AML-193 (cell line): ENCODE measurements at places on chromosomes 1 and 21.
A peak's percentile ranks its signal among the peaks of the same experiment; 100 is the strongest.

GRCh38 chr1:53562291-53562980, 103.2 kb downstream of the DMRTB1 start:
- DNase-seq = no peak

GRCh38 chr1:174713796-174714195, 266.0 kb downstream of the GPR52 start:
- no peak for DNase-seq

GRCh38 chr1:32112806-32113375, 5.0 kb downstream of the KPNA6 start:
- no peak for DNase-seq

- DNase-seq = peak; percentile 70
Measured at GRCh38 chr1:184075055-184076029, 23.8 kb downstream of the TSEN15 start.

DNA sequence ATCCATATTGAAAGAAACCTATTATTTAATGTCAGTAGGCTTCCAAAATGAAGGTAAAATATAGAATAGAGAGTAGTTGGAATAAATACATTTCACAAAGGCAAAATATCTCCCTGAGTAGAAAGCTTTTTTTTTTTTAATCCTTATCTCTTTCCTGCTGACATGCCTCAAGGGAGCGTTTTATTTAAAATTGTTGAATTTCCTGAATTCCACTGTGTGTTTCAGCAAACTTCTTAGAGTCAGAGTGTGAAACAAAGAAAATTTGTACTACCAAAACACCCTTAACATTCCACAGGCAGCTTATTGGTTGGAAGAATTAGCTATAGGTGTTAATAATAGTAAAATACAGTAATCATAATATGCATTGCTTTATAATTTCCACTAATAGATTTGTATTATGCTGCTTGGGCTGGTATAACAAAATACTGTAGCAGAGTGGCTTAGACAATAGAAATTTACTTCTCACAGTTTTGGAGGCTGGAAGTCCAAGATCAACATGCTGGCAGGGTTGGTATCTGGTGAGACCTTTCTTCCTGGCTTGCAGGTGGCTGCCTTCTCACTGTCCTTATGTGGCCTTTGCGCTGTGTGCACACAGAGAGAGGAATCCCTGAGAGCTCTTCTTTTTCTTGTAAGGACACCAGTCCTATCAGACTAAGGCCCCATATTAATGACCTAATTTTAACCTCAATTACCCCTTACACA, 468.4 kb upstream of the C1orf87 start:
- no peak for DNase-seq

DNA sequence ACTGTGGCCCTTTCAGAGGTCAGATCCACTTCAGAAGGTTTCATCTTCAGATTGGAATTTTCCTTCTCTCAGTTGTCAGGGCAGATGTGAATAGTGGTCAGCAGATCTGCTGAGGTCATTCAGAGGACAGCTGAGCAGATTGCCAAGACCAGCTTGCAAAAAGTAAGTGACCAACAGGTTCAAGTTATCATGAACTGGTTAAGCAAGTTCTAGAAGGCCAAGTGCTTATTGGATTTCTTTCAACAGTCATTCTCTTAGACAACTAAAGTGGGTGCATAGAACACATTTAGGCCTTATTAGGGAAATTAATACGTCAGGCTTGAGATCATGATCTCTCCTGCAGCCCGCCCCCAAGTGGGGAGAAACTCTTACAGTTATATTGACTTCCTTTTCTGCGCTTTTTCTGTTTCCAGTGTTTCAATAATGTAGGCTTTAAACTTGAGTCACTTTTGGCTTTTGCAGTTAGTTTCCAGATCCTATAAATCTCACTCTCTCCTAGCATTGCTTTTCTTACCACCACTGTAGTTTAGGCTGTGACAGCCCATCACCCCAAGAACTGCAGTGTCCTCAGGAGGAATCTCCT, 96.4 kb downstream of the C1orf21 start:
- DNase-seq = no peak

GRCh38 chr1:228155596-228156514, 6.1 kb downstream of the GJC2 start:
- DNase-seq = no peak

DNA sequence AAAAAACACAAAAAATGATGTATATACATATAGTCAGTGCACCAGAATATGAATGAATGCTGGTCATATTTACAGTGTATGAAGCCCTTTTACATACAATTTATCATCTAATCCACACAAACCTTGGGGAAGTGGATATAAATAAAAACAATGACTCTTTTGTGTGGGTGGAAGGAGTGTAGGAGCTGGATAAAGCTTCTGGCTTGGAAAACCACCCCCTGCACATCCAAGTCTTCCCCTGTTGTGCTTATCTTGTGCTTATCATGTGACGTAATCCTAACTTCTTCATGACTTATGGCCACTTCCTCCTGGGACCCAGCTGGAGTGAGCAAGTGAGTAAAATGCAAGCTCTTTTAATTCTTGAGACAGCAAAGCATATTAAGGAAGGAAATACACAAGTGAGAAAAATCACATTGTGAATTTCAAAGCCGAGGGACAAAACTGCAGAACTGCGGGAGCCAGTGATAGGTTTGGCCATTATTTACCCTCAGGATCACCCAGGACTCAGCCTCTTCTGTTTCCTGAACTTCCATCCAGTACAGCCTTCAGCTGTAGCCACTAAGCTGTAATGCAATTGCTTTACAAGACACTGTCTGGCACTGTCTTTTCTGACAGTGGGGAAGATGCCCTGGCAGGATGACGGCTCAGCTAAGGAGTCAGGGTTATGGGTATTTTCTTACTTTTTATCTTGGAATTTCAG, 104.0 kb upstream of the PPM1J start:
- peak; percentile 54 for DNase-seq

GRCh38 chr1:214603819-214604252, 841 bp downstream of the CENPF start:
- DNase-seq = peak; percentile 15

- DNase-seq = no peak
Measured at GRCh38 chr1:27292106-27292505, 29.9 kb upstream of the TMEM222 start.

DNA sequence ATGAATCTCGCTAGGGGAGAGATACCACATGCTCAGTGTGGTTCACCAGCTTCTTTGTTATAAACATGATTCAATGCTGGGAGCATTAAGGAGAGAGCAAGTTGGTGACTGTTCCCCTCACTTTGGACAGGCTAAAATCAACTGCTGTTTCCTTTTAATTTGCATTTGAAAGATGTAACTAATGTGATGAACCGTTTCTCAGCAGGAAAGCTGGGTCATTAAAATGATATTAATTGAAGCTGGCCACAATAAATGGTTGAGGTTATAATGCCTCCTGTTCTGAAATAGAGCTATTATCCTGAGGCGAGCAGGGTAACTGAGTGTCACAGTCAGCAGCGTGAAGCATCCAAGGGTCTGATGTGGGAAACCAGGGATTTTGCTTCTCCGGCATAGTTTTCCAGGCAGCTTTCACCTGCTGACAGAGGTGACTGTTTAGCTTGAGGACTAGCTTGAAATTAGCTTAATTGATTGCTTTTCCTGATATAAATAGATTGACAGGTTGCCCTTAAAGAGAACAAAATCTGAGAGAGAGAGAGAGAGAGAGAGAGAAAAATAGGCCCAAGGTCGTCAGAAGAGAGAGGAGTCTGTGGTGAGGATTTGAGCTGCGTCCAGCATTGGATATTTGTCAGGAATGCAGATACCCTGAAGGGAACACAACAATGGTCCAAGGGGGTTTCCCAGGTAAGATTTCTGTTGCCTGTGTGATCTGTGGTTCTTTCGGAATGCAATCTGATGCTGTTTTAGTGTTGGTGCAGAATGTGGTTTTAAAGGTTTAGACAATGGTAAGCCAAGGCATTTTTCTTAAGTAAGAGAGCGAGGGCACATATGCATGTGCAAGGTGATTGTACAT, 209.7 kb downstream of the PATJ start:
- DNase-seq = no peak

DNA sequence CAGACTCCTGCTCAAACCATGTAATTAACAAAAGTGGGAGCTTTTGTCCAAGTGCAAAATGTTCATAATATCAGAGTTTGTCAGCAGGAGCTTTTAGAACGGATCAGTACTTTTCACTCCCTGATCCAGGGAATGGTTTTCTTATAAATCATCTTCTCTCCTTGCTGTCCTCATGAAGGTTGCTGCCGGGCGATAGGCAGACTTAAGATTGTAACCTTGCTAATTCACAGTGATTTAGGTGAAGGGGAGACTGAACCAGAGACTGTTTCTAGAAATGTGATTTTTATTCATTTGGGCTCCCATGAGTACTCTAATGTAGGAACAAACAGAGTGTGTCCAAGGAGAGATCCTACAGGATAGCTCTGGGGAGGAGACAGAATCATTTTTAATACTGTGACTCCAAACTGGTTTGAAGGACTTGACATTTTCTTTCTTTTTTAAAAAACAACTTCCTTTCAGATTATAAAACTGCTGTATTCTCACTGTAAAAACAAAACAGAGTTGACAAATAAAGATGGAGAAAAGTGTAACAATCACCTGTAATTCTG, 23.7 kb downstream of the ELAVL4 start:
- DNase-seq = no peak

- DNase-seq = no peak
Measured at GRCh38 chr1:22903113-22903512, 69.6 kb downstream of the LACTBL1 start.

DNA sequence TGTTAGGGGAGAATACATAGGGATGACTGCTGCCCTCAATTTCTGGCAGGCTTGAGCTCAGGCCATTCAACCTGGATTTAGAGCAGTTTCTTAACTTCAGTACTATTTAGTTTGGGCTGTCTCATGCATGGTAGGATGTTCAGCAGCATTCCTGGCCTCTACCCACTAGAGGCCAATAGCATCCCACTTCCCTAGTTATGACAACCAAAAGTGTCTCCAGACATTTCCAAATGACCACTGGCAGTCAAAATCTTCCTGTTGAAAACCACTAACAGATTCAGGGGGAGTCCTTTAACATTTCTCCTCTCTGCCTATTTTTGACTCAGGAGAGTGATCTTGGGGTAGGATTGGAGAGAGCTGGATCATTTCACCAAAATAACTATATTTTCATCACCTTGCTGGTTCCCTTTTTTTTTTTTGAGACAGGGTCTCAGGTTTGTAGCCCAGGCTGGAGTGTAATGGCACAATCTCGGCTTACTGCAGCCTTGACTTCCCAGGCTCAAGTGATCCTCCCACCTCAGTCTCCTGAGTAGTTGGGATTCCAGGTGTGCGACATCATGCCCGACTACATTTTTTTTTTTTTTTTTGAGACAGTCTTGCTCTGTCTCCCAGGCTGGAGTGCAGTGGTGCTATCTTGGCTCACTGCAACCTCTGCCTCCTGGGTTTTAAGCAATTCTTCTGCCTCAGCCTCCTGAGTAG, 8.7 kb downstream of the GNAT2 start:
- no peak for DNase-seq

- DNase-seq = no peak
Measured at GRCh38 chr1:88266051-88266450, 418.0 kb upstream of the PKN2 start.

DNA sequence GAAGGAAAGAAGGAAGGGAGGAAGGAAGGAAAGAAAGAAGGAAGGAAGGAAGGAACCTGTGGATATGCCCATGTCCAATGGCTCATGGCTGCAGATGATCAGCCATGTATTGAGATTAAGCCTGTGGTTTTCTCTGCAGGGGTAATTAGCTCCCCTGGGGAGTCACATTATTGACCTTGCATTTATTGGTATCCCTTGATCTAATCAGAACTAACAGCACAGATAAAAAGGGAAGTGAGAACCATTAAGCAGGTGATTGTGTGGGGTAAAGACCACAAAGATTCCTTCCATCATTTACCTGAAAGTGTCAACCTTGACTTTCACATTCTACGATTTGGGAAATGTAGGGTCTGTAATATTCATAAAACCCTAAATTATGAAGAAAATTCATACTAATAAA, 390.7 kb downstream of the BRINP2 start:
- DNase-seq = no peak

GRCh38 chr1:116585886-116586285, 15.1 kb upstream of the CD58 start:
- no peak for DNase-seq

DNA sequence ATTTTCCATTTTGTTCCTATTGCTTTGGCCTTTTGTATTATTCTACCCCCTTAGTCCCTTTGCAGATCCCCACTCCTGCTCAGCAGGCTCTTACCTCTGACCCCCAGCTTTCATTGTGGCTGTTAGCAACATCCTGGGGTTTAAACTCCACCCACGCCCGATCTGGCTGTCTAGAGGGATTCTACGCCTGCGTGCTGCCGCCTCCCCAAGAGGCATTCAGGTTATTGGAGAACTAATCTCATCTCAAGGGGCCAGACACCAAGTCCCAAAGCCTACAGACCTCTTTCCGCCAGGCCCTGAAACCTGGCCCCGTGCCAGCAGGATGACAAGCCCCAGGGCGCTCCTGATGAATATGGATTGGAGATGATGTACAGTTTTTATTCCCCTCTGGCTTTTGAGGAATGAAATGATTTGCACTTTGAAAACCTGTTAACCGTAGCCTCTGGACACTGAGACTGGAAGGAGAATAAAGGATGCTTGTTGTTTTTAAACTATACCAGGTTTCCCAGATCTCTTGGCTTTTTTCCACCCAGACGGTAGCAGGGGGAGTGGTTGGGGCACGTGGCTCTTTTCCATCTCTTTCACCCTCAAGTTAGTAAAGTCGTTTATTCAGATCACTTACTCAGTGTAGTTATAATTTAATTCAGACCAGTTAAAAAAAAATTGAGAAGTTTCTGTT, 14.5 kb upstream of the IKBKE start:
- DNase-seq = no peak

DNA sequence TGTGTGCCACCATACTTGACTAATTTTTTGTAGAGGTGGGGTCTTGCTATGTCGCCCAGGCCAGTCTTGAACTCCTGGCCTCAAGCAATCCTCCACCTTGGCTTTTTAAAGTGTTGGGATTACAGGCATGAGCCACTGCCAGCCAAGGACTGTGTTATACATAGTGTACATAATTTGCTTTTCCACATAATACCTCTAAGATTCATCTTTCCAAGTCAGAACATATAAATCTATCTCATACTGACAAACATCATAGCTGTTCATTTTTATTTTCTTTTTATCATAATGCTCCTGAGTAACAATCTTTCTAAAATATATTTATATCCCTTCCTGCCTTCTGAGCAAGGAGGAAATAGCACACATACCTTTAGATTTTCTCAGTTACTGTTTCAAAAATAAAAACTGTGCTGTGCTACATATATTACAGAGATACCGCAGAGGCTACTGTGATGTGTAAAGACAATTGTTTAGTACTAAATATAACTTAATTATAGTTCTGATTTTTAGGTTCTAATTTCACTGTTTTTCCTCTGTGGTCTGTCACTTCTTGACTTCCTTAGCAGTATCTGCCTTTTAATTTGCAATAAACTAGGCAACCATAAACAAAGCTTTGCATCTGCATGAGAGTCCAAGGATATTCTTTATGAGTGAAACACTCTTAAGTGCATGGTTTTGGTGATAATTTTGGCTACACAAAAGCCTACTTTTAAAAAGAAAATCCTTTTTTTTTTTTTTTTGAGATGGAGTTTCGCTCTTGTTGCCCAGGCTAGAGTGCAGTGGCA, 59.3 kb downstream of the EYA3 start:
- no peak for DNase-seq

DNA sequence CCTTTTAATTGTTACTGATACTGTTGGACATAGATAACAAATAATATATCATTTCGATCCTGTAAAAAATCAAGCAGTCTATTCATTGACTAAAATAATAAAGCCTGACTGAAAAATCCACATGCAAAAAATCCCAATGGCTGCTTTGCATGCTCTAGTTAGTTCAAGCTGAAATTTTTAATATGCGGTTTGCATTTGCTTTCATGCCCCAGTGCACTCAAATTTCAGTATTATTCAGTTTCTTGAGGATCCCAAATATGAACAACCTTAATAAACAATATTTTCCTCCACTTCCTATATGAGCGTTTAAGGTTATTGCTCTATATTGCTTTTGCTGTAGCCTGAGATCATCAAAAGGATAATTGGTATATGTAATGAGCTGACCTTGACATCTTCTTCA, 75.1 kb upstream of the DPH5 start:
- no peak for DNase-seq
